ENCODE measurements at places on chromosomes 5 and 9. TPM values are rescaled to one million over a fixed set of nuclear protein-coding genes. Genes with fewer than 3 reads are reported as not detected.

DNA sequence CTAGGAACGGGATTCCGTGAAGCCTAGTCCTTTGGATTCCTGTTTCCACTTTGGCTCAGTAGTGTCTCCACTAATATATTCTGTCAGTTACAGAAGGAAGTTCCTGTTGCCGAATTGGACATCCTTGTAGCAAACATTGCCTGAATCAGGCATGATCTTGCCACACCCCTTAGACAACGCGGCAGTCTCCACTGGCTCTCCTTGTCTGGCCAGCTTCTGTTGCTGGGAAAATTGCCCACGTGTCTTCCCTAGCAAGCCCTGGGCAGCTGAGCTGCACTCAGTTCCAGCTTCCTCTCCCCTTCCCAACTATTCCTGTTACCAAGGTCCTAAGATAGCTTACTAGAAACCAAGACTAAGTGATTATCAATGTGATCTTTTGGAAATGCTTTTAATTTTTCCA, 316.6 kb upstream of the RIOK2 start:
- DNase-seq: no peak

DNA sequence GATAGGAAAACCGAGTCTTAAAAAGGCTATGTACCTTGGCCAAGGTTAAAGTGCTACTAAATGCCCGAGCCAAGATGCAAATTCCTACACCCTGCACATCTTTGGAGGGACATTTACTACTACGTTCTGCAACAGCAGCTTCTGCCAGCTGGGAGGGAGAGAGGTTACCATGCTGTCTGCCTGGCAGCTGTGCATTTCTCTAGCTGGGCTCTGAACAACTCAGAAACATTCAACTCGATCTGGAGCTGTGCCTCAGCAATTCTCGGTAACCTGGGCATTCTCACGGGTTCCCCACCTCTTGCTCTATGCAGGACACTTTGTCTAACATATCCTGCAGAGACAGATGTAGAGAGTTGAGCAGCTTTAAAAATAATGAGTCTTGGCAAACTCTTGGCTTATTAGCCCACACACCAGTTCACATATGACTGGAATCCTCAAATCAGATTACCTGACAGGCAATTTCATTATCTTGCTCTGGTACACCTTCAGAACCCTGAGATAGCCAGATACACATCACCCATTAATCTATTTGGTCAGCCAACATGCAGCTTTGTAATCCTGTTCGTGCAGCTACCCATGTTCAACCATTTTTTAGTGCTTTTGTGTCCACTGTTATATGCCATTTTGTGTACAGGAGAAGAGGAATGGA, 115.8 kb downstream of the EFNA5 start:
- no peak for DNase-seq

CCDC192 gene
- total RNA-seq: not detected

SOHLH1 gene
- total RNA-seq: not detected

SPATA31C1 gene
- not detected for total RNA-seq

DNA sequence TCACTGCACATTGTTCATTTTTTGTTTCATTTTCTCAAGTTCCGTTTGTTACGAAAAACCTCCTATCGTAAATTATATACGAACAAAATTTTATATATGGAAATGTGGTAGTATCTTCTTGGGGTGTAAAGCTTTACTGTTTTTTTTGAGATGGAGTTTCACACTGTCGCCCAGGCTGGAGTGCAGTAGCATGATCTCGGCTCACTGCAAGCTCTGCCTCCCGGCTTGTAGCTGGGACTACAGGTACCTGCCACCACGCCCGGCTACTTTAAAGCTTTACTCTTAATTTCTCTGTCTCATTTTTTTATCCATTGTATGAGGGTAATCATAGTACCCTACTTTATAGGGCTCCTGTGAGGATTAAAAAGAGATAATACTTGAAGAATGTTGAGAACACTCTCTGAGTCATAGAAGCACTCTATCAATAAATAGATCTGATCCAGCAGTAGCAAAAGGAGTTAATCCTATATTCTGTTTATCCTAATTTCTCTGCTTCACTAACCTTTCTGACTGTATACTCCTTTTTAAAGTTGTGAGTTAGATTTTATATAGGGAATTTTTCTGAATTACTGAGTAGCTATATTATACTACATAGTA, 5.6 kb upstream of the LRRC70 start:
- no peak for DNase-seq

GRCh38 chr5:90981177-90981576, 401.9 kb downstream of the ARRDC3 start:
- no peak for DNase-seq

IRX4 gene
- not detected for total RNA-seq

GRCh38 chr9:82570226-82570625, 492.7 kb downstream of the RASEF start:
- DNase-seq: no peak

DNA sequence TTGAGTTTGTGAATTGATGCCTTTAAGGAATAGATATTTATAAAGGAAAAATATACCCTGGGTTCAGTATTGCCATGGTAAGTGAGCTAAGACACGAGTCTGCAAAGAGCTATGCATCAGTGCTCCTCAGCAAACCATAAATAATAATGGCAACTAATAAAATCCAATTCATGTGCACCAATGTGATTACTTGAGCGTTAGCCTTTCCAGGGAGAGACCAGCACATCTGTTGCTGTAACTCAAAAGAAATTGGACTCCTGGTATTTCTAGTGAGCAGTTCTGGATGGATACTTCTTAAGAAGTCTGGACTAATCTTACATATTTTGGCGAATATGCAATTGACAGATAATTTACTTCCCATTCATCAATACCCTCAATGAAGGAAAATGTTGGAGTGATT, 373.3 kb downstream of the ARHGEF28 start:
- no peak for DNase-seq

OR1J2 gene
- total RNA-seq: not detected

GRCh38 chr9:108163321-108164005, 673.9 kb upstream of the KLF4 start:
- no peak for DNase-seq

- DNase-seq: no peak
Measured at GRCh38 chr5:170171811-170172210, 61.0 kb upstream of the C5orf58 start.

NEURL1B gene
- 14.9 TPM for total RNA-seq

KIF24 gene
- total RNA-seq: 1.1 TPM

- no peak for DNase-seq
Measured at GRCh38 chr9:36488389-36488756, 84.3 kb upstream of the MELK start.

EIF4EBP3 gene
- 12.1 TPM for total RNA-seq

IL31RA gene
- not detected for total RNA-seq

DNA sequence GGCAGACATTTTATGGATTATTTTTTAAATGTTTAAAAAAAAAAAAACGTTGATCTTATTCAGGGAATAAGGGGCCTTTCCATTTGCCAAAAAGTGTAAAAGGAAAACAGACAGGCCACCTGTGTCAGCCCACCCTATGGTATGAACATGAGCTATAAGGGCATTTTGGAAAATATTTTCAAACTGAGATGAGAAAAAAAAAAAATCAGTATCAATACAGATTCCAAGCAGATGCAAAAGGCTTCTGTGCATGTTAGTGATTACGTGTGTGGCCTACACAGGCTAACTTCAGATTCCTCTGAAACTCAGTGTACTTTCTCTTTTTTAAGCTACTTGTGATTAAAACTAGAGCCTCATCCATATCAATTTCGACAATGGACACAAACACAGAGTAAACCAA, 189.9 kb downstream of the BNC2 start:
- DNase-seq: no peak

WDR38 gene
- total RNA-seq: 9.0 TPM

GRCh38 chr5:141421489-141421855, 621 bp downstream of the PCDHGA11 start:
- DNase-seq: no peak

IRX2 gene
- 111 TPM for total RNA-seq

RMI1 gene
- 11.5 TPM for total RNA-seq

GRCh38 chr5:163893281-163893680, 387.9 kb downstream of the MAT2B start:
- DNase-seq: no peak

FLT4 gene
- 12.3 TPM for total RNA-seq

DNA sequence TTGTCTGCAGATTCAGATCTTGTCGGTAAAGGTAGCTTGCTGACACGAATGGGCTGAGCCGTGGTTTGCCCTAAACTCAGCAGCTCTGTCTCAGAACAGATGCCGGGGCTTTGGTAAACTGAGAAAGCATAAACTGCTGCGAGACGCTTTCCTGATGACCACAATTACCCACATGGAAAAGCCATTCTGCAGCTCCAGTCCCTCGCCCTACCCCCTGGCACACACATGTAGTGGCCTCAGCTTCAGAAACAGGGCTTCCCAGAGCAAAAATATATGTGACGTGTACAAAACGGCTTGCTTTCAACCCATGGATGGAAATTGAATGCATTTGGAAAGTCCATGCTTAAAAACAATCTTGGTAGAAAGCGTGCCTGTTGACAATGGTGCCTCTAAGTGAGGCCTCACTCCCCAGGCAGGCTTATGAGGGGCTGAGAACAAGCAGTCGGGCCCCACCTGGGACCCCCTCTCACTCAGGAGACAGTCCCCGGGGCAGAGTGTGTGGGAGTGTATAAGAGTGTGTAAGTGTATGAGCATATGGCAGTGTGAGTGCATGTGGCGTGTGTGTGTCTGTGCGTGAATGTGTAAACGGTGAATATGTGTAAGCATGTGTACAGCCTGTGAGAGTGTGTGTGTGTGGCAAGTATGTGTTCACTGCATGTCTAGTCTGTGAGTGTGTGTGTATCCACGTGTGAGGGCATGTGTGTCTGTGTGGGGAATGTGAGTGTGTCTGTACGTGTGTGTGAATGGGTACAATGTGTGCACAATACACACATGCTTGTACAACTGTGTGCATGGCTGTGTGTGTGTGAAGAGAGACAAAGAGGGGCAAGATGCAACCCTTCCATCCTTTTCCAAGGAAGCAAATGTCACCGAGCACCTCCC, 88.2 kb upstream of the SMIM23 start:
- DNase-seq: no peak

TMC1 gene
- not detected for total RNA-seq

DNA sequence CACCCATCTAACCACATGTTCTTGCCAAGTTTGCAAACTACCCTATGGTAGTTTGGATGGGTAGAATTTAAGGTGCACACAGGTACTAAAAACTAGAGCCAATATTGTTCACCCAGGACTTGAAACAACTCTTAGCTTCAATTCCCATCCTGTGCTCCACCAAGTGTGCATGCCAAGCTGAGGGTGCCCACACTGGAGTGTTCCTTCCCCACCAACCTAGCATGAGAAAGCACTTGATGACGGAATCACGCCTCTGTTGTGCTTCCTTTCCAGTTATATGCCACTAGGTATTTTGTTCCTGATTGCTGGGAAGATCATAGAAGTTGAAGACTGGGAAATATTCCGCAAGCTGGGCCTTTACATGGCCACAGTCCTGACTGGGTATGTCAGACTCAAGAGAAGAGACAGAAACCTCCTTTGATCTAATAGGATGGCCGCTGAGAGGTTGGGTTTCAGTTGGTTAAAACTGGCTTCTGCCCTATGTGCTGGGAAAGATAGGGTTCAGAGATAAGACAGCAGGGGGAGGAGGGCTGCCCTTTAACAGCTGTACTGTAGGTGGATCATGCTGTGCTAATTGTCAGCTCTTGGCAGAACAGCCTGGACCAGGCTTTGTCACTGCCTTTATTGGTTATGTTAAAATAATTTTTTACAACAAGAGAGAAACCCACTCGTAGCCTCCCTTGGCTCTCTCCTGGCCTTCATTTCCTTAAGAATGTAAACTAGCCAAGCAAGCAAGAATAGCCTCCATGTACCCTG, 83.5 kb downstream of the SLC1A1 start:
- DNase-seq: no peak

DAB2 gene
- total RNA-seq: 177 TPM

Data from upper lobe of left lung (tissue), 6 donors.